ENCODE measurements at places on chromosomes 12 and 14. TPM values are rescaled to one million over a fixed set of nuclear protein-coding genes. Genes with fewer than 3 reads are reported as not detected.

PCED1B gene
- total RNA-seq = 0.55 TPM

EEF1AKMT3 gene
- 0.99 TPM for total RNA-seq

GPR68 gene
- total RNA-seq = 0.41 TPM

IFNG-AS1 gene
- 0.58 TPM for total RNA-seq

GPRC5A gene
- 0.77 TPM for total RNA-seq

P2RX2 gene
- total RNA-seq = not detected

CACNB3 gene
- total RNA-seq = 4.8 TPM

All from left ventricle myocardium inferior (tissue), 1 donor.